ENCODE measurements at places on chromosomes 7 and 10. TPM values are rescaled to one million over a fixed set of nuclear protein-coding genes. Genes with fewer than 3 reads are reported as not detected.

GRCh38 chr7:2539031-2539911 lies 16.1 kb downstream of the BRAT1 start:
- no peak for DNase-seq

Gene SLC25A28
- total RNA-seq, result 50.1 TPM

GRCh38 chr7:102018876-102019275 lies 201.4 kb downstream of the CUX1 start:
- DNase-seq, result no peak

- DNase-seq, result no peak
These were observed 92.1 kb downstream of the CYP51A1 start for GRCh38 chr7:92042056-92042737.

- DNase-seq, result no peak
These were observed 44.8 kb downstream of the EGFR start for GRCh38 chr7:55063633-55064032.

- no peak for DNase-seq
These were observed 6.4 kb upstream of the RPP30 start for GRCh38 chr10:90865401-90865800.

Gene NPC1L1
- 0.21 TPM for total RNA-seq

Gene KLF14
- not detected for total RNA-seq

GRCh38 chr10:112986544-112987190 lies 36.6 kb downstream of the TCF7L2 start:
- no peak for DNase-seq

Gene GRIFIN
- not detected for total RNA-seq

GRCh38 chr7:48350515-48350914 lies 179.3 kb downstream of the ABCA13 start:
- no peak for DNase-seq

Gene POLR2J2
- total RNA-seq, result 14.8 TPM

GRCh38 chr10:30798646-30799185 lies 169.2 kb upstream of the LYZL2 start:
- no peak for DNase-seq

Gene CWF19L1
- total RNA-seq, result 18.1 TPM

Gene TBXAS1
- total RNA-seq, result 92.6 TPM

DNA sequence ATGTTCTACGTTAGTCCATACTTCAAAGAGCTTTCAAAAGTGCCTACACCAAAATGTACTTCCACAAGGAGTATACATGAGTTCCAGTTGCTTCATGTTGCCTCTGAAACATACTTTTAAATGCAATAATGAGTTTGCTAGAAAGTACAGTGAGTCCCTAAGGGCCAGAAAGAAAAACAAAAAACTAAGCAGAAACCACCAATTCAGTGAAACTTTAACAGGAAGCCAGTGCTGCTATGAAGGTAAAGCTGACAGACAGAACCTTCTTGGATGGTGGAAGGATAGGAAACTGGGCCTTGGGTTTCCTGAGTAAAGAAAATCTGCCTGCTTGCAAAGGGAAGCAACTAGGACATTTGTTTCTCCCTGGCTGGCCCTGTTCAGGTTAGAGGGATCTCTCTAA lies 104.2 kb downstream of the CTTNBP2 start:
- no peak for DNase-seq

- DNase-seq, result no peak
These were observed 40.5 kb upstream of the SAMD8 start for GRCh38 chr10:75070961-75071428.

Gene SORBS1
- 58.2 TPM for total RNA-seq

GRCh38 chr10:86824151-86824550 lies 67.7 kb downstream of the BMPR1A start:
- DNase-seq, result no peak

Gene PTF1A
- total RNA-seq, result not detected

Gene SEC24C
- 71.4 TPM for total RNA-seq

DNA sequence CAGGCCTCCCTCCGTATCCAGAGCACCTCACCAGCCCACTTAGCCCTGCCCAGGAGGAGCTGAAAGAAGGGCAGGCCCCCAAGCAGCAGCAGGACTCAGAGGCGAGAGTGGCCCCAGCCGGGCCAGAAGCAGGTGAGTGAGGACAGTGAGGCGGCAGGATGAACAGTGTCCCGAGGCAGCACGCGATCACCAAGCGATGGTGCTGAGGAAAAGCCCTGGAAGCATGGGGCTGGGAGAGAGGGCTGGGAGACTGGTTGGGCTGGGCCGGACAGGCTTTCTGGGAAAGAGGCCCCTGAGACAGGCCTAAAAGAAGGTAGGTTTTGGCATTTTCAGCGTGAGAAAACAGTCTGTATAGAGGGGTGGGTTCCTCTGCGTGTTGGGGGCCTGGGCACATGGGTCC lies 16.4 kb downstream of the ZNF783 start:
- DNase-seq, result no peak

DNA sequence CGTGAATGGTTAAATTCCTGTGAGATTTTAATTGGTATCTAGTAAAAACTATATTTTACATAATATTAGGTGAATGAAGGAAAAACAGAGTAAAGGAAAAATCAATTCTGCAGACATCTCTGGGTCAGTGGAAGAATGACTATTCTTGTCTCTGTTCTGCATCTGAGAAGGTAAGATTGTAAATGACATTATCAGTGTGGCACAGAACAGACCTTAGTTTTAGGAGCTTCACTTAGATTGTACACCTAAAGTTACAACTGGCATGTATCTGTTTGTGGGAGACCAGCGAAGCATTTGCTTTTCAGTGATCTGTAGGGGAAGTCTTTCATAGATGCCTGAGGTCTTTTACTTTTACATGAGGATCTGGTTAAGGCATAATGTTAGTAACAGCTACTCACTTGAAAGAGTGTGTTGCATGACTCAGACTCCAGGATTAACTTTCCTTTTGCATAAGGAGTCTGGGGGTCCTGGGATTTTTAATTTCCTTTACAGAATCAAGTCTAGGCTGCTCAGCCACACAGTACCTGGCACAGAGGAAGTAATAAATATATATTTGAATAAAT lies 56.2 kb downstream of the JMJD1C start:
- DNase-seq, result no peak

- no peak for DNase-seq
These were observed 32.0 kb upstream of the FERD3L start for GRCh38 chr7:19177269-19177668.

Gene OPN4
- not detected for total RNA-seq

Gene HKDC1
- 5.9 TPM for total RNA-seq

DNA sequence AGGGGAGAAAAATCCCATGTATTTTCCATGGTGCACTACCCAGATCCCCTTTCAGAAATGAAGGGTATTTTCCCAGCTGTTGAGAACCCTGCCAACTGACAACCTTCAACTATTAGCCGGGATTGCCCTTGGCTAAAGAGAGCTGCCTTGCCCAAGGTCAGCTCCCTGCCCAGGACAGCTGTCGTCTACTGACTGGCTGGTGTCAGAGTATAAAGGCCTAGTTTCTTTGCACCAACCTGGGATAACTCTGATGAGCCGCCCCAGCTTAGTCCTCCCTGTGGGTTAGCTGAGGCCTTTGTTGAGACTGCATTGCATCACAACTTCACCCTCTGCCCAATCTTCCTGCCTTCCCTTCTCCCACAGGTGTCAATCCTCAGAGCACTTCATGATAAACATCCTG lies 147.2 kb upstream of the RHEB start:
- no peak for DNase-seq

- DNase-seq, result no peak
These were observed 6.1 kb downstream of the CCAR1 start for GRCh38 chr10:68727146-68727545.

DNA sequence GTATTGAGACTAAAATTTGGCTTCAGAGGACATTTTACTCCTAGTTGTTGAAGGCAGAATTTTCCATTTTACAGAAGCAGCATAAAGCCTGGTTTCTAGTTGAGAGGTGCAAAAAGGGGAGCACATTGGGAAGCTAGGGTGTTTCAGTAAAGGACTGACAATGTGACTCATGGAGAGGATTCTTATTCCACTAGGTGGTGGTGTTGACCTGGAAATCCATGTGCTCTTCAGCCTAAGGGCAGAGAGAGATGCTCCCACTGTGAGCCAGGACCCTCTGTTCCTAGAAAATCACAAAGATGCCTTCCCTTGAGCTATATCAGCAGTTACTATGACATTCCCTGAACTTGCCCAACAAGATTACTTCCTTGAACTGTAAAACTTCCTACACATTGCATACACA lies 687.8 kb downstream of the IPMK start:
- DNase-seq, result no peak

DNA sequence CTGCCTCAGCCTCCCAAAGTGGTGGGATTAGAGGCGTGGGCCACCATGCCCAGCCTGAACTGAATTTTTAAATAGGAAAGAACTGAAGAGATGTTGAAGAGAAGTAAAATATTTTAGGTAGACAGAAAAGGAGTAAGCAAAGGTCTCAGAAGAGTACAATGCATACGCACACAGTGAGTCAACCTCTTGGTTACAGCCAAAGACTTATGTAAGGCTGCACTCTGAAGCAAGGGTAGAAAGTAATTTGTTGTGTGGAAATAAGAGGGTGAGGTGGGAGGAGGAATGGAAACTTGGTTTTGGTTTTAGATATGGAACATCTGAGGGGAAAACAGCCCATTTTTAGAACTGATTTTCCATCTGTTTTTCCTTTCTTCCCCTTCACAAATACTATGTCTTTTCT lies 17.6 kb downstream of the KRIT1 start:
- no peak for DNase-seq

Gene ODAD2
- 4.5 TPM for total RNA-seq
